ENCODE measurements at places on chromosomes 5 and 9.

GRCh38 chr5:59863777-59864176 lies 29.7 kb downstream of the PDE4D start:
- no peak for DNase-seq
- no peak overlapping the region for H3K4me3 ChIP-seq
- H3K4me1 ChIP-seq, result no peaks in the 10 kb centered on the region
- H3K27ac ChIP-seq, result no peak overlapping the region

- DNase-seq, result no peak
- H3K27ac ChIP-seq, result no peak overlapping the region
- H3K4me3 ChIP-seq, result no peak overlapping the region
These were observed 181.2 kb downstream of the SLC12A2 start for GRCh38 chr5:128264564-128265360.

DNA sequence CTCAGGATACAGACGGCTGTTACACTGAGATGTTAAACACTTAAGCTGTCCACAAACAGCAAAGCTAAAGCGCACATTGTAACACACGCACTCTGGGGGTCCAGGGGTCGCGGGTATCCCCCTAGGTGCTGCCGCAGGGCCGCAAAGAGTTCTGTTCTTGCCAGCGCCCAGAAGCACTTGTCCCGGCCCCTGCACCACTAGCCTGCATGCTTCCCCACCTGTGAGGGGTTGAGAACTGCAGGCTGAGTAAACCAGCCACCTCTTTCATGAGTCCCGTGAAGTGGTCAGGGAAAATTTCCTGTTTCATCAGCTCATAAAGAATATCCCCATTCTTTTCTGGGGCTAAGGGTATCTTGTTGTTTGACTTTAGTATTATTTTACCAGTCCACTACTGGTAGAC lies 154.4 kb upstream of the FBXL17 start:
- H3K4me1 ChIP-seq, result no peaks in the 10 kb centered on the region
- H3K36me3 ChIP-seq, result no peaks in the 10 kb centered on the region
- no peaks in the 10 kb centered on the region for H3K27me3 ChIP-seq
- no peak for DNase-seq
- H3K4me3 ChIP-seq, result no peak overlapping the region

DNA sequence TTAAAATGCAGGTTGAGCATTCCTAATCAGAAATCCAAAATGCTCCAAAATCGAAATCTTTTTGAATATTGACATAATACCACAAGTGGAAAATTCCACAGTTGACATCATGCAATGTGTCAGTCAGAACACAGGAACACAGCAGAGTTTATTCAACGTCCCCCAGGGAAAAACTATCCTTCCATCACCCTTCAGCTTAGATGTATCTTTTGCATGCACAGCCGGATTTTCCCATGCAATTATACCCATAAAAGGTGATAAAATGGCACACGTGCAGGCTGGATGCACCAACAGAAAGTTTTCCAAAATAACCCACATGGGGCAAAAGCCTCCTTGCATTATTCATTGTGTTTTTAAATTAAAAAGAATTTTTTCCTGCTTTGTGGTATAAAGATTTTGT lies 71.2 kb downstream of the RAB24 start:
- no peaks in the 10 kb centered on the region for H3K27me3 ChIP-seq
- H3K4me3 ChIP-seq, result no peak overlapping the region
- no peaks in the 10 kb centered on the region for H3K4me1 ChIP-seq
- no peak overlapping the region for H3K27ac ChIP-seq
- DNase-seq, result no peak

- no peak overlapping the region for H3K4me3 ChIP-seq
- no peaks in the 10 kb centered on the region for H3K36me3 ChIP-seq
- H3K27me3 ChIP-seq, result peaks cover 14% of the 10 kb centered on the region
- H3K27ac ChIP-seq, result no peak overlapping the region
- no peaks in the 10 kb centered on the region for H3K4me1 ChIP-seq
These were observed 993 bp downstream of the HCN1 start for GRCh38 chr5:45694971-45695803.

- H3K27ac ChIP-seq, result no peak within 1 kb of the TSS
- H3K27me3 ChIP-seq, result no peaks in the 10 kb centered on the region
- no peak for DNase-seq
- H3K4me1 ChIP-seq, result no peaks in the 10 kb centered on the region
These were observed at the start of gene C5orf47 for GRCh38 chr5:173988554-173989431. TSS of gene C5orf47 (plus strand) at chr5:173989170. CDS start at chr5:173989264, 94 bp downstream.

DNA sequence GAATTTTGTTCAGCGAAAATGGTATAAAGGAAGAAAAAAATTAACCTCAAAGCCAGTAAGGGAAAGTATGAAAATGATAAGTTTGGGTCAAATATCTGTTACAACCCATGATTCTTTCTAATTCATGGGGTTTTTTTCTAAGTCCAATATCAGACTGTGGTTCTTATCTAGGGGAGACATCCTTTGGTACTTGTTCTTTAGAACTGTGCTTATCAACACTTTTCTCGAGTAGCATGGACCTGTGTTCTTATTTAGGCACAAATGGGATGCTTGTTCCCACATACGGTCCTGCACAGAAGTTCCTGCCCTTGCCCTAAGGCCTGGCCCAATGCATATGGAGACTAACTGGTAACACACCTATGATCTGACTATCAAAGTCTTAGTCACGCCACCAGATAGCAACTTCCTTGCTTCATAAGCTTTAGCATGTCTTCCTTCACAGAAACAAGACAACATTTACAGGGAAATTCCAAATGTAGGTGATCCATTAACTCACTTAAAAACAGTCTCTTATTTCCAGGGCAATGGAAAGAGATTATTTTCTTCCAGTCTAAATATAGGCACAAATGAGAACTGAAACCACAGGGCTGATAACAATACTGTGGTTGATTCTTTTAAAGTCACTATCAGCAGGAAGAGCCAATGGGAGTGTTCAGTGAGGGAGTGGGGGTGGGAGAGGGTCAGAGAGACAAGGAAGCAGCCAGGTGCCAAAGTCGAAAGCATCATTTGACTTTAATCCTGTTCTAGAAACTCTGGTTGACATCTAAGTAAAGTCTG lies 268.8 kb upstream of the ANKRD55 start:
- H3K36me3 ChIP-seq, result no peaks in the 10 kb centered on the region
- no peaks in the 10 kb centered on the region for H3K27me3 ChIP-seq
- no peak for DNase-seq

- no peaks in the 10 kb centered on the region for H3K36me3 ChIP-seq
- no peak overlapping the region for H3K27ac ChIP-seq
- H3K4me3 ChIP-seq, result no peak overlapping the region
- peaks cover 3% of the 10 kb centered on the region for H3K4me1 ChIP-seq
These were observed 70.5 kb downstream of the MLLT3 start for GRCh38 chr9:20551835-20552234.

DNA sequence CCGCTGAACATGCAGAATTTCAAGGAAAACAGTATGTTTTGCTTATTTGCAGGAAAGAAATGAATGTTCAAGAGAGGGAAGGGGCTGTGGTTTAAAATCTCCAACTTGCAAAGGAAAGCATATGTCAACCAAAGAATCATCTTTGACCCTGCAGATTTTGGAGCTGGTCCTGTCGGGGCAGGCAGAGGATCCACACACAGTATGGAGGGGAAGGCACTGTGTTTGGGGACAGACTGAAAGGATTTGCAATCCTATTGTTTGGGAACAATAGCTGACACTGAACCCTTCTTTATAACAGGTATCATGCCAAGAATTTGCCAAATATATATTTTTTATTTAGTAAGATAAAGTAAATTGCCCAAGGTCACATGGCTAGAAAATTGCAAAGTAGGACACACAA lies 121.4 kb upstream of the ZNF618 start:
- H3K4me3 ChIP-seq, result no peak overlapping the region
- DNase-seq, result no peak

- no peaks in the 10 kb centered on the region for H3K27me3 ChIP-seq
- no peak overlapping the region for H3K4me3 ChIP-seq
- H3K4me1 ChIP-seq, result no peaks in the 10 kb centered on the region
- H3K36me3 ChIP-seq, result no peaks in the 10 kb centered on the region
- DNase-seq, result no peak
- no peak overlapping the region for H3K27ac ChIP-seq
These were observed 27.6 kb downstream of the IL7R start for GRCh38 chr5:35884191-35884769.

DNA sequence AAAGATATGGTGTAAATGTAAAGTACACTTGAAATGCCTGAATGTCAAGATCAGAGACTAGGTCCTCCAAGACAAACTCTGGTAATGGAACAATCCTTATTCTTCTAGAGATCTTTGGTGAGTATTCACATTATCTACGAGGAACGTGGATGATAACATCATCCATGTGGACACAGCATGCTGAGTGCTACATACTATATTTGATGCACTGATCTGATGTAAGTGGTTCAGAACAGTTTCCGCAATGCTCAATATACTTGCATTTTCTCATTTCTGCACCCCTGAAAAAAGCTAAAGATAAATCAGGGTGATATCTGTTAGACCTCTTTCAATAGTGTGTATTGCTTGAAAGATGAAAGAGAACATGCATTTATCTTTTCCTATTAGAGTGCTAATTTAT lies 226.8 kb downstream of the EFNA5 start:
- no peaks in the 10 kb centered on the region for H3K27me3 ChIP-seq
- DNase-seq, result no peak
- no peak overlapping the region for H3K4me3 ChIP-seq
- H3K36me3 ChIP-seq, result no peaks in the 10 kb centered on the region

GRCh38 chr5:1352231-1353219 lies 7.6 kb upstream of the CLPTM1L start:
- no peak for DNase-seq
- H3K4me1 ChIP-seq, result no peaks in the 10 kb centered on the region
- no peak overlapping the region for H3K27ac ChIP-seq
- no peaks in the 10 kb centered on the region for H3K27me3 ChIP-seq
- no peaks in the 10 kb centered on the region for H3K36me3 ChIP-seq
- no peak overlapping the region for H3K4me3 ChIP-seq

- no peak overlapping the region for H3K4me3 ChIP-seq
- no peak for DNase-seq
- no peak overlapping the region for H3K27ac ChIP-seq
- H3K27me3 ChIP-seq, result no peaks in the 10 kb centered on the region
These were observed 163.6 kb upstream of the CDH6 start for GRCh38 chr5:31029925-31030324.

DNA sequence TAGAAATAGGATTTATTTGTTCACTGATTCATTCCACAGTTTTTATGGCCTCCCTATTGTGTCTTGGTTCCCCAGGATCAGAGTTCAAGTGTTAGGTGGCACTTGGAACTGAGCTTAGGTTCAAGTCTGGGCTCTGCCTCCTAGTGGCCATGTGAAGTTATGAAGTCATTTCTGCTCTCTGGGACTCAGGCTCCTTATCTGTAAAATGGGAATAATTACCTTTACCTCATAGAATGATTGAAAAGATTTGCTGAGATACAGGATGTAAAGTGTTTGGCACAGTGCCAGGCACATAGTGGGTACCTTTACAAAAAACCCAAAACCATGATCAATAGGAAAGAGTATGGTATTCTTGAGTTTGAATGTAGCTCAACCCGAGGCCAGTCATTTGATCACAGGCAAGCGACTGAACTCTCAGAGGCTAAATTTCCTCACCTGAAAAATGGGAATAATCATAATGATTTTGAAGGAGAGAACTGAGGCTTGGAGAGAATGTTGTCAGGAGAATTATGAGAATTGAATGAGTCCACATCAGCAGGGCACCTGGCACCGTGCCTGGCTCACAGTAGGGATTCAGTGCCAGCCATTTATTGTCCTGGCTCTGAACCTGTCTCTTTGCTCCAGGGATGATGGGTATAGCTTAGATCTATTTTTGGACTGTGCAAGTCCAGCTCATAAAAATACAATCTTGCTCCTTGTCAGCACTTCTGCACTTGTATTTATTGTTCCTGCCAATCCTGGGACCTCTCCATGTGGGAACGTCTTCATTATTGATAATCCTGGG lies 10.8 kb downstream of the NSG2 start:
- H3K27me3 ChIP-seq, result no peaks in the 10 kb centered on the region
- H3K4me3 ChIP-seq, result no peak overlapping the region
- H3K27ac ChIP-seq, result no peak overlapping the region
- no peak for DNase-seq

GRCh38 chr9:12705738-12706391 lies 12.7 kb downstream of the TYRP1 start:
- H3K4me3 ChIP-seq, result no peak overlapping the region
- no peaks in the 10 kb centered on the region for H3K36me3 ChIP-seq
- no peak for DNase-seq

DNA sequence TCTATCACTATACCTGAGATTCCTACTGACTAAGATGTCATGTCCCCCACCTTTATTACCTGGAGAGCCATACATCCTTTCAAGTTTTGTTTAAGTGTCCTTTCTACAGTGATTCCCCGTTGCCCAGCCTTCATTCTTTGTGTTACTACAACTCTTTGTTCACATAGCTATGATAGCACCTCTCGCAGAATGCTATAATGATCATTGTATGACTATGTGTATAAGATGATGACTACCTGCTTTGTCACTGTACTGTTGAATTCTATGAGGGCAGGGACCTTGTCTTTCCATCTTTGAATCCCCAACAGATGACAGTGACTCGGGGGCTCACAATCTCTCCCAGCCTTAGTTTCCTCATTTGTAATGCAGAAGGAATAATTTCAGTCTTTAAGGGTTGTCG lies 361.2 kb downstream of the NPR3 start:
- no peaks in the 10 kb centered on the region for H3K4me1 ChIP-seq
- H3K36me3 ChIP-seq, result no peaks in the 10 kb centered on the region
- no peaks in the 10 kb centered on the region for H3K27me3 ChIP-seq
- DNase-seq, result no peak
- no peak overlapping the region for H3K4me3 ChIP-seq

GRCh38 chr9:72315089-72315509 lies 49.9 kb downstream of the ZFAND5 start:
- no peak overlapping the region for H3K4me3 ChIP-seq
- H3K27me3 ChIP-seq, result no peaks in the 10 kb centered on the region
- H3K4me1 ChIP-seq, result peaks cover 10% of the 10 kb centered on the region
- DNase-seq, result peak; percentile 60
- H3K36me3 ChIP-seq, result no peaks in the 10 kb centered on the region

DNA sequence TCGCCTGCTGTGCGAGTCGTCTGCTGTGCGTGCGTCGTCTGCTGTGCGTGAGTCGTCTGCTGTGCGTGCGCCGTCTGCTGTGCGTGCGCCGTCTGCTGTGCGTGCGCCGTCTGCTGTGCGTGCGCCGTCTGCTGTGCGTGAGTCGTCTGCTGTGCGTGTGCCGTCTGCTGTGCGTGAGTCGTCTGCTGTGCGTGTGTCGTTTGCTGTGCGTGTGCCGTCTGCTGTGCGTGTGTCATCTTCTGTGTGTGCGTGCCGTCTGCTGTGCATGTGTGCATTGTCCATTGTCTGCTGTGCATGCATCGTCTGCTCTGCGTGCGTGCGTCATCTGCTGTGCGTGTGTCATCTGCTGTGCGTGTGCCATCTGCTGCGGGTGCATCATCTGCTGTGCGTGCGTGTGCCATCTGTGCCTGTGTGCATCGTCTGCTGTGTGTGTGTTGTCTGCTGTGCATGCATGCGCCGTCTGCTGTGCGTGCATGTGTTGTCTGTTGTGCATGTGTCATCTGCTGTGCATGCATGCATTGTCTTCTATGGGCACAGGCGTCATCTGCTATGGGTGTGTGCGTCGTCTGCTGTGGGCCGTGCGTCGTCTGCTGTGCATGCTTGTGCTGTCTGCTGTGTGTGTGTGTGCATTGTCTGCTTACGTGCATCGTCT lies 68.6 kb upstream of the IRX4 start:
- no peaks in the 10 kb centered on the region for H3K36me3 ChIP-seq
- H3K4me1 ChIP-seq, result no peaks in the 10 kb centered on the region
- no peak for DNase-seq
- H3K27me3 ChIP-seq, result no peaks in the 10 kb centered on the region
- no peak overlapping the region for H3K4me3 ChIP-seq

GRCh38 chr9:115671236-115671962 lies 482.2 kb upstream of the PAPPA start:
- no peak for DNase-seq
- H3K4me1 ChIP-seq, result no peaks in the 10 kb centered on the region
- H3K36me3 ChIP-seq, result no peaks in the 10 kb centered on the region
- no peak overlapping the region for H3K27ac ChIP-seq
- H3K27me3 ChIP-seq, result no peaks in the 10 kb centered on the region

GRCh38 chr5:154275566-154275965 lies 85.0 kb downstream of the GALNT10 start:
- H3K27ac ChIP-seq, result no peak overlapping the region
- no peak for DNase-seq
- no peaks in the 10 kb centered on the region for H3K36me3 ChIP-seq
- H3K4me1 ChIP-seq, result no peaks in the 10 kb centered on the region

All from right lobe of liver (tissue), 6 donors.